Jurkat, Clone E6-1 (cell line): ENCODE measurements at places on chromosomes 3 and 15.

DNA sequence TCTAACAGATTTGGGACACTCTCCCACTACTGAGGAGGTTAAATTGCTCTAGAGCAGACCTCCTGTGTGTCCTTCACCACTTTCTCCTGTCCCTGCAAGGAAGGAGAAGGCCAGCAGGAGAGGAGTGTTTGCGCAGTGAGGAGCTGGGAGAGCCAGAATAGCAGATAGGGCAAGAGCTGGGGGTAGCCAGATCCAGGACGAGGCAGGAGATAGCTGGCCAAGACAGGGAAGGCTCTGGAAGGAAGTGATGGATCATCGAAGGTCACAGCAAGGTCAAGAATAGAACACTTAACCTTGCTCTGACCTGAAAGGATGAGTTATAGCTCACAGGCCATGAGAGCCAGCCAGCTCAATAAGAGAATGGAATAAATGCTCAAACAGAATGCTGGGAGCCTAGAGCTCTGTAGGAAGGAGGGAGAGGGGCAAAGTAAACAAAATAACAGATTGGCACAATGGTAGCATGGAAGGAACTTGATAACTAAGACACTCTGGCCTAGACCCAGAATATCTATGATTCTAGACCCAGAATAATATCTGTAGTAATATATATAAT lies 37.5 kb upstream of the FSIP1 start:
- no peak for DNase-seq

DNA sequence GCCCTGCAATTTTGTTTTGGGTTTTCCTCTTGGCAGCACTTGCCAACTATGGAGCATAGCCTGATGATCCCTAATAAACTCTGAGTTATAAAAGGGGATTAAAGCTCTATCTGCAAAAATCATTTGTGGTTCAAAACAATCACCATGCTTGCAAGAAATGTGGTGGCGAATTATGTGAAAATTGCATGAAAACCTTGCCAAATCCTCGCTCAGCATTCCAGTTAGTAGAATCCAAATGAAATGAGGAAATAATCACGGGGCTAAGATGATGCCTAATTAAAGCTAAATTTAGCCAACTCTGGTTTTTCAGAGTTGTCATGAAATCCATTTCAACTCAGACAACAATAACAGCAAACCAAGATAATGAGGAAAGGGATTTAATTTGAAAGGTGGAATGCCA lies 73.0 kb upstream of the PROK2 start:
- DNase-seq: no peak

DNA sequence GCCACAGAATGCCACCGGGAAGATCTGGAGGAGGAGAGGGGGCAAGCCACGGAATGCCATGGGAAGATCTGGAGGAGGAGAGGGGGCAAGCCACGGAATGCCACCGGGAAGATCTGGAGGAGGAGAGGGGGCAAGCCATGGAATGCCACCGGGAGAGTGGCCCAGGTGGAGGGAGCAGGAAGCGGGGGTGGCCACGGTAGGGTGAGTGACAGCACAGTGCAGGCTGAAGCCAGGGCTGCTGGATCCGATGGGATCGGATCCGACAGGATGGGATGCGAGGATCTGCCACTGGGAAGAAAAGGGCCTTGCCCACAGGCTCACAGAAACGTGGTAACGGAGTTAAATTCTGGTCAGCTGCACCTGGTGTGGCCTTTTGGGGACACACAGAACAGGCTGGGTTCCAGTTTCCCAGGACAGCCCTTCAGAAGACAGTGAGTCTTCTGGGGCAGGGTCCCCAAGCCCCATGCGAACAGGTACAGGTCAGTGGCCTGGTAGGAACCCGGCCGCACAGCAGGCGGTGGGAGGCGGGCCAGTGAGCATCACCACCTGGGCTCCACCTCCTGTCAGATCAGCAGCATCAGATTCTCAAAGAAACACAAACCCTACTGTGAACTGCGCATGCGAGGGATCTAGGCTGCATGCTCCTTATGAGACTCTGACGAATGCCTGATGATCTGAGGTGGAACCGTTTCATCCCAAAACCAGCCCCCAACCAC lies 58.8 kb downstream of the XXYLT1 start:
- no peak for DNase-seq

DNA sequence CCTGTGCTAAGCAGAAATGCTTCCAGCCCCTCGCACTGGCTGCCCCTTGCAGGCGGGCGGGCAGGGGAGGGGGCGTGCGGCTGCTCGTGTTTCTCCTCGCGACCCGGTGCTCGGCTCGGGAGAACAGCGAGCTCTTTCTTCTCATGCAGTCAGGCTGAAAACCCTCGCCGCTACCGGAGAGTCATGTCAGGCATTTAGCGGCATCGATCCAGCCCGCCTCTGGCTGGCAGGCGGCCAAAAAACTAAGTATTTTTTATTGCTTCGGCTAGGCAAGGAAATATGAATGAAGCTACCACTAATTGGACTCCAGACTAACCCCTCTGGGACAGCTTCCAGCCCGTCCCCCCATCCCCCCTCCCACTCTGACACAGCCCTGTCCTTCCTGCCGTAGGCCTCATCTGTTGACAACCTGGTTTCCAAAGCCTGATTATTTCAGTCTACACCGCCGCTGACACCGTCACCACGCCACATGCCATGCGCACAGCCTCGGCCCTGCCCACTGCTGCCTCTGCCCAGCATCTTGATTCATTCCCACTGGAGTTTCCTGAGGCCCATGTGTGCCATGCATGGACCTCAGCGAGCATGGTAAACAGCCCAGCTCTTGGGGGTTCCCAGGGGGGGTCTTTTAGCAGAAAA lies 35.3 kb downstream of the TLE3 start:
- DNase-seq: no peak

DNA sequence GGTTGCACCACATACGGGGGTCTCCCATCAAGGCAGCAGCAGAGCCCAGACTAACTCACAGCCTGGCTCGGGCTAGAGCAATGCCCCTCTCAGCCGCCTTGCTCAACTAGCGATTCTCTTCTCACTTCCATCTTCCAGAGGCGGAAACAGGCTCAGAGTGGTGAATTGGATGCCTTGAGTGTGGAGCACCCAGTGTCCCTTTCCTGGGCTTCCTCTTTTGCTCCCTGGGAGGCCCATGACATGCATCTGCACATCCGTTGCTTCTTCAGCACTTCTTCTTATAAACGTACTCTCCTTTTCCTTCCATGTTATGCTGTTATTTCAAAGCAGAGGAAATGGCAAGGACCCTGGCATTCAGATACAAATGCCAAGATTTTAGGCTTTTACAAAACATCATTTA lies 2.1 kb upstream of the IQSEC1 start:
- DNase-seq: no peak

DNA sequence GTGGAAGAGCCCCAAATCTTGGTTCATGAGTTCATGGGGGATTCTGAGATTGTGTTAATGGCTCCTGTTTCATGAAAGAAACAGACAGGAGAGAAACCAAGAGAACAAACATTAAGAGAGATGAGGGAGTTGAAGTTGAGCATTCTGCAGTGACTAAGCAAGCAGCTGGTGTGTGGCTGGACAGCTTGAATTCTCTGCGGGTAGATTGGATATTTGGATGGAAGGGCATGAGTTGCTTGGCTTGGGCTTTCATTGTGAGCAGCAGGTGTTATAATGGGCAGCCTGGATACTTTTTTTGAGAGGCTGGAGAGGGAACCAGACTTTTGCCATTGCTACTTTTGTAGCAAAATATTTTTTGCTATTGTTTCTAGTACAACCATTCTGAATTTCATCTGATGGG lies 346.8 kb upstream of the SATB1 start:
- no peak for DNase-seq

- DNase-seq: no peak
These were observed 255.4 kb upstream of the UBE2E1 start for GRCh38 chr3:23550402-23550801.

DNA sequence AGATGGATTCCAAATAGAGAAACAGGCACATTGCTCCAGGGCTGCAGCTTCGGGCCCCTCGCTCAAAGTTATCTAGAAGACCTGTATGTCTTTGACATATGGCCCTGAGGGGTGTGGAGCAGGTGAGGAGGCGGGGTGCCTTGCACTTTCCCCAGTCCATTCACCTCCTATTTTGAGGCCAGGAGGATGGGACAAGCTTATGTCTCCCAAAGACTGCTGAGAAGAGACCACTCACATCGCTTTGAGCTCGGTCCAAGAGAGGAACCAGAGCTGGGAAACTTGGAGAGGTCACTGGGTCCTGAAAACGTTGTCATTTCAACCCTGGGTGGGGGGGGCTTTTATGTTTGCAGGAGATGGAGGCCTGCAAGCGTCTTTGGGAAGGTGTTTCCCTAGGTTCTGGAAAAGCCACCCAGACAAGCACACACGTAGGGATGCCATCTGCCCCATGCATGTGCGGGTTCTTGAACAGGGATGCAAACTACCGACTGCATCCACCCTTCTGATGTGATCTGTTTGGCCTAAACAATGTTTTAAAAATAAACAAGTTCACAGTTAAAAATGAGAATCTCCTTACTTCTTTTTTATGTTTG lies 33.7 kb upstream of the SYNM start:
- DNase-seq: no peak

- peak; percentile 25 for DNase-seq
These were observed 119.9 kb upstream of the FHIT start for GRCh38 chr3:61371123-61371522.

DNA sequence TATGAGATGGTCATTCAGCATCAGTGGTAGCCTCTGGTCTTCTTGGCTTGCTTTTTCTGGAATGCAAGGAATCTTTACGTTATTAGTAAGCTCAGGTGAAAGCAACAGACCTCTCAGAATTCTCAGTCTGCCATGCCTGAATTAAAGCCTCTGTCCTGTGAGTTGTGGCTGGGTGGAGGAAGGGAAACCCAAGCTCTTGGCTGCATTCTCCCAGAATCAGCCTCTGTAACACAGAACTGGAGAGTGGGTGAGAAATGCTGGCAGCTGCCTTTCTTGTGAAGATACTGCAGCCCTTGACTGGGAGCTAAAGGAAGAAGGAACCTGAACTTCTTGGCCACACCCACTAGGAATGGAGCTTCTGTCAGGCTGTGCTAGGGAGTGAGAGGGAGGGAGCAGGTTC lies 505.8 kb downstream of the EPHA3 start:
- no peak for DNase-seq

DNA sequence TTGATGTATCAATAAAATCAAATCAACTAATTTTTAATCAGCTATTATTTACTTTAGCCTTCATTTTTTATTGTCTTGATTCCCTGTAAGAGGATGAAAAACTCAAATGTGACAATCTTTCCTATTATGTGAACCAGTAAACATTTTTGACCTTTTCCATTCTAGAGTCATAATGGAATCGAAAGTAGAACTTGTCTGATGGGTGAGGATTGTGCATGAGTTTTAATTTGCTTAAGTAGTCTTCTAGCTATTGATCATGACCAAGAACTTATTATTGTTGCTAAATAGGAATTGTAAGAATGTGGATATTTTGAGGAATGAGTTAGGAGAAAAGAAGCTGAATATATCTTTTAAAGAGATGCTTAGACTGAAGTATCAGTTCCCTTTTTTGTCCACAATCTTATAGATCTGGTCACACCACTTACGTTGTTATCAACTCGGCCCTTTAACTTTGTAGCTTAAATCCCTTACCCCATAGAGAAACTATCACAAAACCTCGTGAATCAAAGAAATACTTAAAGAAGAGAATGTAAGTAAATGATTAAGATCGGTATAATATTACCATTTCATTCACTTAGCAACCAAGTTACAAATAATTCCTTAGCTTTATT lies 147.3 kb downstream of the TP63 start:
- DNase-seq: no peak

GRCh38 chr15:54987881-54988280 lies 208.9 kb downstream of the RSL24D1 start:
- DNase-seq: no peak

DNA sequence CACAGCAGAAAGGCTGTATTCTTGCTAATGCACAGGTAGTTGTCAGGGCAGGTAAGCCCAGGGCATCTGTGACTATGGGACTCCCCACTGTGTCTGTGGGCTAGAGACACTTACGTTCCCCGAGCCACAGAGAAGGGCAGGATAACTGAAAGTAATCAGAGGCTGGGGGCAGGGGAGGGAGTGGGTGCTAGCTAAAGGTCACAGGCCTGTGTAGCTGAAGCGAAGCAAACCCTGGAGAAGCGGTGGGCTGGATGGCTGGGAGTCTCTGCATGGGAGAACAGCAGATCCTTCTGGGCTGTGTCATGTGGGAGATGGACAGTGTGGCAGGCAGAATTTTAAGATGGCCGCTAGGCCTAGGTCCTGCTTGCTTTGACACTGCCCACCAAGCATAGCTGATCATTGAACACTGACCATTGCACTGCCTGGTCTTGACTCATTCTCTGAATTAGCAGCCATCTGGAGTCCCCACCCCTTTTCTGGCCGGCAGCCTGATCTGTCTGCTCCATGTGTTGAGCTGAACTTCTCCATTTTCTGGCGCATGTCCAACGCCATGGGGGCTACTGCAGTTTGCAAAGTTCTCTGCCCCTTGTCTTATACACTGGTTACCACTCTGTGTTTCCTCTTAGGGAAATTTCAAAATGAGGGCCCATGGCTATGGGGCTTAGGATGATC lies 110.0 kb downstream of the DGKG start:
- no peak for DNase-seq

DNA sequence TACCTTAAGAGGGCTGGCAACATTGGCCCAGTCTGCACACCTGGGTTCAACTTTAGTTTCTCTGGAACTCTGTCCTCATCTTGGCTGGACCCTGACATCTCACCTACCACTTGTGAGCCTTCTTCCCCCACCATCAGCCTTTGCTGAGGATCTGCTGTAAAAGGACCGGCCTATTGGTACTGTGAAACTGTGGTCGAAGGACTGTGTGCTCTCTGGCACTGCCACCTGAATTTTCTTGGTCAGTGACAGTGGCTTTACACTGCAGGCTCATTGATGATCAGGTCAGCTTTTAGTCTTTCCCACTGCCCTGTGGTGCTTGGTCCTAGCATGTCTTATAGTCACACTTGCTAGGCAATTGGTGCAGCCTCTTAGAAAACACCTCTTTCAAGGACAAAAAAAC lies 86.9 kb downstream of the PEX5L start:
- DNase-seq: no peak

DNA sequence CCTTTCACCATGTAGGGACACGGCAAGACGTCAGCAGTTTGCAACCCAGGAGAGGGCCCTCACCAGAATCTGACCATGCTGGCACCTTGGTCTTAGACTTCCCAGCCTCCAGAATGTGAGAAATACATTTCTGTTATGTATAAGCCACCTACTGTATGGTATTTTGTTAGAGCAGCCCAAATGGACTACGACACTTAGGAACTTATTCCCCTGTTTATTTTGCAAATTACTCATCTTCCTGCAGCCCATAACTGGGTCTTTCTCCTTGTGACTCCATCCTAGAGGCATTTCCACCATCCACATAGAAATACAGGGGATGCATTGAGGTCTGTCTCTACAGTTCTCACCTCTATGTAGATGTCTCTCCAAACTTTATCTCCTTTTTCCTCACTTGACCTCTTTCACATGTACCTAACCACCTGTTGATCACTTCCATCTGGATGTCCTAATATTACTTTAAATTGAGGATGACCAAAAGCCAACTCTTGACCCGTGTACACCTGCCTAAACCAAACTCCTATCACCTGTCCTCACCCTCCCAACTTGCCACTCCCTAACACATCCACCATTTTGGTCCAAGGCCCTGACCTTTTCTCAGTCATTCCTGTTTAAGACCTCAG lies 406.0 kb upstream of the WNT5A start:
- DNase-seq: no peak

GRCh38 chr15:41977757-41978383 lies 5.5 kb upstream of the EHD4 start:
- no peak for DNase-seq
